ENCODE measurements at places on chromosomes 5 and 9.

DNA sequence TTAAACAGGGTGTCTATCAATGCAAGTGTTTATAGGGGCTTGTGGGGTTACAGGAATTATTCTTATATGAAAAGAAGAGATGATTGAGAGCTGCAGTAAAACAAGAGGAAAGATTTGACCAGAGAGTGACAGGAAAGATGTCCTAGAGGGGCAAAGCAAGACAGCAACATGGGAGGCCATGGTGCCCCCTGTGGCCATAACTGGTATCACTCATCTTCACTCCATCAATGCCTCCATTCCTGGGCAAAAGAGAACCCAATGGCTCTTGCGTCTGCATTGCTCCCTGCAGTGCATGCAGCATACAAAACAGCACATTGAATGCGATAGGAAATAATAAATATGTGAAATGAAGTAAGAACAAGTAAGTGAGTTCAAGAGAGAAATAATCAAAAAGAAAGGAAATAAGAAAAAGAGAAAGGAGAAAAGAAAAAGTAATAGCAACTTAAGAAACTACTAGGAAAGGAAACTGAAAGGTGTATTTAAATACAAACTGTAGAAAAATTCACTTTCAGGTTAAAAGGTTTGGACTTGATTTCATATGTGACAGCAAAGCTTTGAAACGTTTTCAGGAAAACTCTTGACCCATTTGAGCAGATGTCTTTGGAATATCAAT, 206.6 kb downstream of the SEMA5A start:
- DNase-seq = no peak

DNA sequence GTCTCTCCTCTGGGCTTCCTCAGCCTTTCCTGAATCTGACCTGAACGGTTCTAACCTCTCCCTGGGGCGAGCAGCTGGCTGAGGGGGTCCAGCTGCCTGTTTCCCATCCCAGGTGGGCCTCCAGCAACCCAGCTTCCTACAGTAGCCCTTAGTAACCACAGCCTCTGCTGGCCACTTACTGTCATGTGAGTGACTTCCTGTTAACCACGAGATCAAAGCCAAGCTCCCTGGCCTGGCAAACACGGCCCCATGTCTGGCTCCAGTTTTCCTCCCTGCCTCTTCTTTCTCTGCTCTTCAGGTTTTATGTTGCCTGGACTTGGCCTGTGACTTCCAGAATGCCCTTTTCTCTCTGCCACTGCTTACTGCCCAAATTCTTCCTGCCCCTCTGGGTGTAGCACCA, 47.2 kb upstream of the DAB2IP start:
- DNase-seq = no peak

GRCh38 chr5:138233280-138233679, 20.2 kb upstream of the CDC23 start:
- DNase-seq = no peak

DNA sequence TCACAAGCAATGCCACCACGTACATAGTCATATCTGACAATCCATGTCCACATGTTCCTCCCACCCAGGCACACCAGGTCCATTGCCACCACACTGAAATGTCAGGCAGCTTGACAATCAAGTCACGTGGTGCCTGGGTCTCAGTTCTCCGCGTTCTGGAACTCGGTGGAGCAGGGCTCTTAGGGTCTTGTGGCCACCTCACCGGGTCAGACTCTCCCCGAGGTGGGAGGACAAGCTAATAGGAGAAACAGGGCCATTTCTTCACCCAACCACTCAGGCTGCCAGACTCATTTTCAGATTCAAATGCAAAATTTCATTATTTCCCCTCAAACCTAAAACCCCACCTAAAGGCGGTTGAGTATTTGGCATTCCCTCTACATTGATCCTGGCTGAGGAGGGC, 200.5 kb upstream of the GAS1 start:
- DNase-seq = no peak

- peak; percentile 15 for DNase-seq
These were observed 14.2 kb upstream of the NRARP start for GRCh38 chr9:137316012-137316981.

DNA sequence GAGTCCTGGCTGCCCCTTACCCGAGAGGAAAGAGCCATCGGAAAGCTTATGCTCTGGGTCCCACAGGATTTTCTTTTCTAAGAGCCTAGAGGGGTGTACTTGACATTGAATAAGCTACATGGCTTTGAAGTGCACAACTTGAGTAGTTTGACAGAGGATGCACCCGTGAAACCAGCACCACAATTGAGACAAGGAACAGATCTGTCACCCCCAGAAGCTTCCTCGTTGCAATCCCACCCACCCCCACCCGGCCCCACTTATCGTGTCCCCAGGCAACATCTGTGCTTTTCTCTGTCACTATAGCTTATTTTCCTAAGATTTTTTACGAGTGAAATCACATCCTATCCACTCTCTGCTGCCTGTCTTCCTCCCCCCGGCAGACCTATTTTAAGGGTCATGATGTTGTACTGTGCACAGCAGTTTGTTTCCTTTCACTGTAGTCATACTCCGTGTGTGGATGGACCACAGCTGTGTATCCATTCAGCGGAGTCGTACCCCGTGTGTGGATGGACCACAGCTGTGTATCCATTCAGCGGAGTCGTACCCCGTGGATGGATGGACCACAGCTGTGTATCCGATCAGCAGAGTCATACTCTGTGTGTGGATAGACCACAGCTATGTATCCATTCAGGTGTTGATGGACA, 8.8 kb upstream of the FCN2 start:
- DNase-seq = no peak

DNA sequence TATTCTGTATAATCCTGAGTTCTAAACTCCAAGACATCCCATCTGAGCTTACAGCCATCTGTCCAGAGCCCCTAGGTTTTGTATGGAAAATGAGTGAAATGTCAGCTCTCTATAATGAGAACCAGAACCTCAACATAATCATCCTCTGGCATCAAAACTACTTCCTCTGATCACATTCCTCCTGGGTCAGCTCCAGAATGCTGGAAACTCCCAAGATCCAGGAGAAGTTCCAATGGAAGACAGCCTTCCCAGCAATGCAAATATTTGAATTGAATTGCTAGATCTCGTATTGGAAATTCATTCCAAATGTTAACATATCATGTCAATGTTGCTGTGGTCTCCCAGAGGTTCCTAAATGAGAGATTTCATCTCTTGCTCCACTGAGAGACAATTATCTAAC, 23.8 kb downstream of the C9 start:
- no peak for DNase-seq

- DNase-seq = no peak
These were observed 89.0 kb downstream of the ASTN2 start for GRCh38 chr9:117325831-117326230.

- no peak for DNase-seq
These were observed 53.9 kb upstream of the RNU6ATAC start for GRCh38 chr9:134218230-134218629.

GRCh38 chr5:39073767-39074016, 507 bp downstream of the RICTOR start:
- DNase-seq = peak; percentile 34

GRCh38 chr5:149062371-149063016, 368 bp downstream of the SH3TC2 start:
- no peak for DNase-seq

DNA sequence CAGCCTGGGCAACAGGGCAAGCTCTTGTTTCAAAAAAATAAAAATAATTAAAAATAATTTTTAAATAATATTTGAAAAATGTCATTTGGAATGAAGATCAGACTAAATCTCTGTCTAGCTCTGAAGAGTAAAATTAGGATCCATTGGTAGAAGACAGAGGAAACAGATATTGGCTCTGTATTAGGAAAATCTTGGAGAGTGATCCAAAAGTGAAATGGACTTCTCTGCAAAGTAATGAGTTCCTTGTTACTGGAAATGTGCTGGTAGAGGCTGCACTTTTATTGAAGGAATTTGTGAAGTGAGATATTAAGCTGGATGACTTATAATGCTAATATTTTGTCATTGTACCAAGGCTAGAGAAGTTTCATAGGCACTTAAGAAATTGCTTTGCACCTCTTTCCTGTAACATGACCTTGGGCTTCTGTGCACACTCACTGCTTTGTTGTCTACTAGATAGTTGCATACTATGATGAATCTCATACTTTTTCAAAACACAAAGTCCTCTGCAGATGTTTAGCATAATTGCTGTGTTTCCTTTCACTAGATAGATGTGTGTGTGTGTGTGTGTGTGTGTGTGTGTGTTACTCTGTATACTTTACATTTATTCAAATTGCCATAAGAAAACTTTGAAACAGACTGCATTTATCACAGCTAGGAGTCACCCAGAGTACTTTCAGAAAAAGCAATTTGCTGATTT, 13.1 kb downstream of the THBS4 start:
- no peak for DNase-seq

GRCh38 chr9:68844157-68844556, 139.1 kb downstream of the PIP5K1B start:
- no peak for DNase-seq

DNA sequence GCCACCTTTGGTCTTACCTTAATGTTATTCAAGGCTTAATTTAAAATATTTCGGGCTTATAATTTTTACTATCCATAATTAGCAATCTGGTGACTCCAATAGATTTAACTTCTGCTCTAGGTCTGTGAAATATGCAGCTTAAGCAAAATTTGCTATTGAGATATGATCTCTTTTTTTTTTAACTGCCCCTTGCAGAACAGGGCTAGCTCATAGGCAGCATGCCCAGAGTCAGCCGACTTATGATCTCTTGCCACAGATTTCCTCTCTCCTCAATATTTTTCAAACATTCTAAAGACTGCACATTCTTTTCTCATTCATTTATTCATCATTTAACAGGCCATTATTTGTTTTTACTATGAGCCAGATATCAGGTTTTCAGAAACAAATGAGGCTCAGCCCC, 4.5 kb downstream of the TTC23L start:
- no peak for DNase-seq

GRCh38 chr5:68173007-68173406, 42.5 kb upstream of the PIK3R1 start:
- no peak for DNase-seq

DNA sequence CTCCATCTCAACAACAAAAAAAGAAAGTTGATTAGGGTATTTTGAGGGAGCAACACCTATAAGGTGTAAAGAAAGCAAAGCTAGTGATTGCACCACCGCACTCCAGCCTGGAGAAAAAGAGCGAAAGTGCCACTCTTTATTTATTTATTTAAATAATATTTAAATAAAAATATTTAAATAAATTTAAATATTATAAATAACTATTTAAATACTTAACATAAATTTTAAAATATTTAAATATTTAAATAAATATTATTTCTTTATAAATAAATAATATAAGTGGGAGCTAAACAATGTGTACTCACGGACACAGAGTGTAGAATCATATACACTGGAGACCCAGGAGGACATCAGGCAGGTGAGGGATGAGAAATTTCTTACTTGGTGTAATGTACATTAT, 64.4 kb upstream of the TRIO start:
- DNase-seq = no peak

DNA sequence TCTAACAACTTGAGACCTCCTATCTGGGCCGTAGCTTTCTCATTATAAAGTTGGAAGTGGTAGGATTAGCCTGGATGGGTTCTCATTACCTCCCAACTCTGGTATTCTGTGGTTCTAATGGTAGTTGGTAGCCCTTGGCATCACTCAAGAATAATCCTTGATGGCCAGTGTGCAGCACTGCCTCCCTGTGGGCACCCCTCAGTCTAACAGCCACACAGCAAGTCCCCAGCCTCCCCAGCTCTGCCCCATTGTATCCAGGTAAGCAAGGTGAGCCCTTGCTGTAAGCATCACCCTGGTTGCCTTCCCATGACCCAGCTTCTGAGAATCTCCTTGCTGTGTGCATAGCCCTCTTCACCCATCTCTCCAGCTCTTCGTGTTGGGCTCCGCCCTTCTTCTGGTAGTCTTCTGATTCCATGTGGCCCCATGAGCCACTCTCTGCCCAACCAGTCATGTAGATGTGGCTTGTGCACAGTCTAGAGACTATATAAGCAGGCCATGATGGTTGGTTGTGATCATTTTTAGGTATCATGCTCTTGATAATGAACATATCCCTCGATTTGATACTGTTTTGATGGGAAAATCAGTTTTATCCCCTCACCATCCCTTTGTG, 57.6 kb upstream of the GRHPR start:
- no peak for DNase-seq

- DNase-seq = no peak
These were observed 1568.5 kb upstream of the WWC1 start for GRCh38 chr5:166722939-166723338.

- DNase-seq = no peak
These were observed 194.9 kb downstream of the ATP10B start for GRCh38 chr5:160657068-160657507.

GRCh38 chr9:108254236-108254635, 601.5 kb downstream of the ACTL7B start:
- no peak for DNase-seq

- DNase-seq = no peak
These were observed 72.7 kb downstream of the SMIM23 start for GRCh38 chr5:171858303-171858702.

DNA sequence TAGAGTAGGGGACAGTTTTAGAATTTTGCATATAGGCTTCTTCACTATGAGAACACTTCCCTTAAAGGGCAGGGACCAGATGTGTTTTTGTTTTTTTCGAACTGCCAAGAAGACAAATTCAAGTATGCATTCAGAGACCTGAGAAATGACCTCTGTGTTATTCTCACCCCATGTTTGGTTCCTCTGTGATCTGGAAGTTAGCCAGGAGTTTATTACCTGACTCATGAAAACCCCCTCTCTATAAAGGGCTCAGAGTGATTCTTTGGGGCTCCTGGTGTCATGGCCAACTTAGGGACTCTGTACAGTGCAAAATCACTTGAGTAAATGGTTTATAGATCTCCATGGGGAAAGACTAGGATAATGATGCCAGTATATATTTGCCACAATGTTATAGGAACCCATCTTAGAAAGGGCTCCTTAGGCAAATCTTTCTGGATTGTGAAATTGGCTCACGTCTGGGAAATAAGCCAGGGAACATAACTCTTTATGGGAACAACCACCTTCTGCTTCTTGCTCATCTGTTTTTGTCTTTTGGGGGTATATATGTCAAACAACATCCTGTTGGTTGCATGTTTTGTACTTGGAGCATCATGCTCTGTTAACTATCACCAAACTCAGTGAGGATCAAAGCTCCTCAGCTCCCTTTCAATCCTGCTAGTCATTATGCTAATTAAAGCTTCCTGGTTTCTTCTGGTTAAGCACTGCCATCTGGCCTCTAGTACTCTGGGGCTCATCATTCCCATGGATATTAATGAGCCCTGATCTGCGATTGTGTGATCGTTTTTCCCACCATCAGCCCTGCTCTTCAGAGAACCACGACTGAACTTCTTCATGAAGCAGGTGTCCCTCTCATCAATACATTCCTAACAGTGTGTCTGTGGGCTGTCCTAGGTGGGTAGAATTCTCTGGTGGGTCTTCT, 173.4 kb upstream of the CDH12 start:
- DNase-seq = no peak

- DNase-seq = no peak
These were observed 232.1 kb upstream of the PIK3R1 start for GRCh38 chr5:67983251-67984110.

DNA sequence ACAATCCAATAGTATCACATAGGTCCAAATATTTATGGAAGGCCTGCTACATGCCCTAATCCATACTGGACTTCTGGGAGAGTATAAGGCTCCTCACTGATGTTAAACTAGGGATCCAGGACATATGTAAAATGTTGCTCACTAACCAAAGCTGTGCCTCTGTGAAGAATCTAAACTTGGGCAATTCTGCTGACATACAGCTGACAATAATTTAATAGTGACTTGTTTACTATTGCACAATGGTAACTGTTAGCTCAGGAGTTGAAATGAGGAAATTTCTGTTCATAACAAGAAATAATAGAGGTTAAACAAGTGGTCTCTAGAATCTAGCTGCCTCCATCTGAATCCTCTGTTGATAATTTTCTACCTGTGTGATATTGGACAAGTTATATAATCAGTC, 14.9 kb upstream of the CTXN3 start:
- no peak for DNase-seq

- DNase-seq = no peak
These were observed 45.2 kb upstream of the IL6ST start for GRCh38 chr5:56039985-56040384.

Data from naive thymus-derived CD4-positive, alpha-beta T cell (primary cell).